Activated CD4-positive, alpha-beta T cell treated with anti-CD3 and anti-CD28 coated beads, Interleukin-2, amount 50 U/mL, for 48 hours (primary cell): ENCODE measurements at places on chromosomes 16 and 17.
A peak's percentile ranks its signal among the peaks of the same experiment; 100 is the strongest.

DNA sequence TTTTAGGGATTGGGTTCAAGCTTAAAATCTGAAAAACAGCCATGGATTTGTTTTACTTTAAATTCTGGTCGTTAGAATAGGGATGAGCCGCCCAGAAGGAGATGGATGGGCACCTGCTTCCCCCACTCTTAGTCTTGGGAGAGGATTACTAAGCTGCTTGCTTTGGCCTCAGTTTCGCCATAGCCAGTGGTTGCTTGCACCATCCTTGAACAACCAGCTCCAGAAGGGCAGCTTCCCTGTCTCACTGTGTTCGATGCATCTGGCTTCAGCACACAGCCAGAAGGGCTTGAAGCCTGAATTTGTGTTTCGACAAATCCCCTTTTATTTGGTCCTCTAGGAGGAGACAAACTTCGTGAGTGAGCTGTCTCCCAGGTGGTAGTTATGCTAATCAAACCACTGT lies 7.1 kb downstream of the CYB5D2 start:
- DNase-seq = no peak

DNA sequence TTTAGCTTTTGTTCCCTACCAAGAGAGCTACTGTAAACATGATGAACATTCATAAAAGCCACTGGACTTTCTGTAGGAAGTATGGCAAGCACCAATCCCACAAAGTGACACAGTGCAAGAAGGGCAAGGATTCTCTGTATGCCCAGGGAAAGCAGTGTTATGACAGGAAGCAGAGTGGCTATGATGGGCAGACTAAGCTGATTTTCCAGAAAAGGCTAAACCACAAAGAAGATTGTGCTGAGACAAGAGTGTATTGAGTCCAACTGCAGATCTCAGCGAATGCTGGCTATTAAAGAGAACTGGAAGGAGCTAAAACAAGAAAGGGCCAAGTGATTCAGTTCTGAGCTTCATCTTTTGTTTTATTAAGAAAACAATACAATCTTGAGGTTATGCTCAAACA lies 60.5 kb upstream of the EFCAB3 start:
- DNase-seq = no peak

GRCh38 chr17:56113486-56113885 lies 39.8 kb upstream of the ANKFN1 start:
- DNase-seq = no peak

- DNase-seq = no peak
These were observed 9.3 kb downstream of the BPTF start for GRCh38 chr17:67834634-67835033.

DNA sequence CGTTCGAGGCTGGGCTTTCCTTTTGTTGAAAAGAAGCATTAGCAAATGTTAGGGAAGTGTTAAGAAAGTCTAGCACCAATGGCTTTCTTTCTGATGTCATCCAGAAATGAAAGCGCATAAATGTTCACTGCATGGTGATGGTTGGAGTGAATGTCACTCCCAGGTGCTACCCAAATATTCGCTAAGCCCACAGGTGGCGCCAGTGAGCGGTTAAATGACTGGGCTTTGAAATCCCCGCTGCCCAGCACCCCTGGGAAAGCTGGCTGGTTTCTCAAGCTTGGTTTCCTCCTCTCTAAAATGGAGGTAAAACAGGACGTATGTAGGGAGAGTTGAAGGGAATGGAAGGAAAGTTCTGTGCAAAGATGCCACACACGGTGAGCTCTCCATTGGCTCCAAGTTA lies 104.4 kb downstream of the IRX5 start:
- DNase-seq = peak; percentile 38

DNA sequence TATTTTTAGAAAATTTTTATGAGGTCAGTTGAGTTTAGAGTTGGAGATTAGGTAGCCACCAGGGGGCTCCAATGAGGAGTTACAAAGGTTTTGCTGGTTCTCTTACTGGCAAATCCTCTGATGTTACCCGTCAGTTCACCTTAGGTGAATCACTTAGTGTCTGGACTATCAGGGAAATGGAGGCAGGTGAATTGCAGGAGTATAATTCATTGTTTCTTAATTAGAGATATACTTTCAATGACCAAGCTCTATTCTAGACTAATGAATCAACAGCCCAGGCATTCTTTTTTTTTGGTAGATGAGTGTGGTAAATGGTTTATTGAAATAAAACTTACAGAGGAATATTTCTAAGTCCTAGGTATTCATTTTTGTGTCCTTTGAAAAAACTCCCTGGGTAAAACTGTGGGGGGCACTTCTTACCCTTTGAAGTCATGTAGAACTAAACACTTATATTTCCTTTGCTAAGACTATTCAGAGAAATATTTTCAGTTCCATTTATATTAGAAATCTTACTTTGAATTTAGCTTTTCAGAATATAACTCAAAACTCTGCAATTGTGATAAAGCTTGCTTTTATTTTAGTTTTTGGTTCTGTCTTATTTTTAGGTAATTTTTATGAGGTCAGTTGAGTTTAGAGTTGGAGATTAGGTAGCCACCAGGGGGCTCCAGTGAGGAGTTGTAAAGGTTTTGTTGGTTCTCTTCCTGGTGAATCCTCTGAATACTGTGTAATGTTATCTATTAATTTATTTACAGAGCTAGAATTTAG lies 17.7 kb downstream of the PSMD11 start:
- peak; percentile 78 for DNase-seq

GRCh38 chr16:143047-143446 lies 4.6 kb upstream of the NPRL3 start:
- no peak for DNase-seq

DNA sequence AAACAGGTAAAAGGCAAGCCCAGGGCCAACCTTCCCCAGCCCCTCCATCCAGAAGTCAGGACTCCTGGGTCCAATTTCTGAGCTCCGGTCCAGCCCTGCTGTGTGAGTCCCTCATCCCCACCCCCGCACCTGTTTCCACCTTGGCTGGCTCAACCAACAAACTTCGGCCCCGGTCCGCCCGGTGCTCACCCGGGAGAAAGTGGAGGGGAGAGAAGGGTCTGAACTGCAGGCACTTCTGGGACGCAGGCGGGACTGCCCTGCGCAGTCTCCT lies 541 bp downstream of the RHBDF2 start:
- DNase-seq = peak; percentile 28

DNA sequence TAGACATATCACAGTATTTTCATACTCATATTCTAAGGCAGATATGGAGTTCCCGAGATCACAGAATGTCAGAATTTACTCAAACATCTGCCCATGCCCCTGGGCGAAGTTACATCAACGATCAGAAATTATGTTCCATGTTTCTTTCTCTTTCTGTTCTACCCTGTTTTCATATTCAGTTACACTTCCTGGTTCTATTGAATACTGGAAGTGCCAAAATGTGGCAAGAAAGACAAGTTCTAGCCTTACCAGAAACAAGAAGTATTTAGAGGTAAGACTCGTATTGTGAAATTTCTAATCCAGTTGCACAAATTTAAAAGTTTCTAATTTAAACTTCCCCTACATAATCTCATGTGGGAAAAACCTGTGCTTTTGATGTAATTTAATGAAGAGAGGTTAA lies 36.1 kb downstream of the KCNJ2 start:
- no peak for DNase-seq

- DNase-seq = no peak
These were observed 925.4 kb downstream of the CDH11 start for GRCh38 chr16:64196444-64196843.

DNA sequence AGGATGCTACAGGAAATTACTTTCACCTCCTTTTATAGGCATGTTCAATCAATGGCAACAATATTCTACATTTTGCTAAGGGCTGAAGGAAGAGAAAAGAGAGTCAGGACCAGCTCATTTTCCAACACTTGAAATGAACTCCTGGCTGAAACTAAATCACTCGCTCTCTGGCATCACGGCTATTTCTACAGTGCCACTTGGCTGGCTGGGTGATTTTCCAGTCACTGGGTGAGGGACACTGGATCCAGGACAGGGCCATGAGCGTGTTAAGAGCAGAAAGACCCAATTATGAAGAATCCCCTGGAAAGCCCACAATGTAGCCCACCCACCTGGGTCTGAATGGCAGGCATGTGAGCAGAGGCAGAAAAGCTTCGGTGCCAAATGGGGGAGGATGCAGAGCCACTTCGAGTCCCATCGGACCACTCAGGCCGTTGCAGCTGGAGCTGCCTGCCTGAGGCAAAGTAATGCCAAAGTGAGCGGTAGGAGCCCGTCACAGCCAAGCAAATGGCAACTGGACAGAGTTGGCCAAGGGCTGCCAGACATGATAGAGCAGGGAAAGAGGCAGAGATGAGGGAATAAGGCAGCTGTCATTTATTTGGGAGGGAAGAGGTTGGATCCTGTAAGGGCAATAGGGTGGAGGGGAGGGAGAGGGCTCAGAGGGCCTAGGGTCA lies 246.2 kb downstream of the STX8 start:
- no peak for DNase-seq

- DNase-seq = no peak
These were observed 22.5 kb downstream of the HEXIM2 start for GRCh38 chr17:45184144-45184543.

DNA sequence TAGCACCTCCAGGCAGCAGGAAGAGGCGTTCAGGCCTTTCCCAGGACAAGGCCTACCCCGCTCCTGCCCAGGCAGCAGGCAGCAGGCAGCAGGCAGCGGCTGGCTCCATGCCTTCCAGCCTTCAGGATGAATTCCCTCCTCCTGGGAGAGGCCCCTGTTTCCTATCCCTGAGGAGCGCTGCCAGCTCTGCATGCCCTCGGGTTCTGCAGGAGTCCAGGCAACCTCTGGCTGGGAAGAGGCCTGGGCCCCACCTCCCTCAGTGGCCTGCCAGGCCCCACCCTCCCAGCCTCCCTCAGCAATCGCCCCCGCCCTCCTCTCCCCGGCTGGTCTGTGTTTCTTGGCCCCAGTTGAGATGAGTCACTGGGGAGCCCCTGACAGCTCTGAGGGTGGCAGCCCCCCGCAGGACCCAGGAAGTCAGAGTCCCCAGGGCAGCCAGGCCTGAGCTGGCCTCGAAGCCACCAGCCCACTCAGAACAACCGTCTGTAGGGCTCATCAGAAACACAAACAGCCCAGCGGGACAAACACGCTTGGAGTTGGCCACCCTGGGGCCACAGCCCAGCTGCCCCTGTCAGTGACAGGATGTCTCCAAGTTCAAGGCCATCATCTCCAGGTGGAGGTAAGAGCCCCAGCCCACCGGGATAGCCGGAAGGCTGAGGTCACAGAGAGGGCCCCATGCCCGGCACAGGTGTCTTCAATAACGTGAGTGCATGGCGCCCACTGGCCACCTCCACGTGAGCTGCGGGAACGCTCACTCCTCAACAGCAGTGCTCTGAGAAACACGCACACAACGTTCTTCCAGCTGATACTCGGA lies 39.5 kb upstream of the CIBAR2 start:
- DNase-seq = no peak

DNA sequence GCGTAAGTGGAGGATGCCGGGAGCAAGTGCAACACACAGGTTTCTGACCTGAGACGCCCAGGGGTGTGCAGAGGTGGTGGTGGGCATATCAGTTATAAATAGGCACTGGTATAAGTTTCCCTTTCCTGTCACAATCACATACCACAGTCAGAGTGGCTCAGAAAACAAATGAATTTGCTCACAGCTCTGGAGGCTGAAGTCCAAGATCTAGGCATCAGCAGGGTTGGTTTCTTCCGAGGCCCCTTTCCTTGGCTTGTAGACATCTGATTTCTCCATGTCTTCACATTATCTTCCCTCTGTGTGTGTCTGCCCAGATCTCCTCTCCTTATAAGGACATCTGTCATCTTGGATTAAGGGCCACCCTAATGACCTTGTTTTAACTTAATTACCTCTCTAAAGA lies 250.5 kb upstream of the TNRC6C start:
- no peak for DNase-seq

DNA sequence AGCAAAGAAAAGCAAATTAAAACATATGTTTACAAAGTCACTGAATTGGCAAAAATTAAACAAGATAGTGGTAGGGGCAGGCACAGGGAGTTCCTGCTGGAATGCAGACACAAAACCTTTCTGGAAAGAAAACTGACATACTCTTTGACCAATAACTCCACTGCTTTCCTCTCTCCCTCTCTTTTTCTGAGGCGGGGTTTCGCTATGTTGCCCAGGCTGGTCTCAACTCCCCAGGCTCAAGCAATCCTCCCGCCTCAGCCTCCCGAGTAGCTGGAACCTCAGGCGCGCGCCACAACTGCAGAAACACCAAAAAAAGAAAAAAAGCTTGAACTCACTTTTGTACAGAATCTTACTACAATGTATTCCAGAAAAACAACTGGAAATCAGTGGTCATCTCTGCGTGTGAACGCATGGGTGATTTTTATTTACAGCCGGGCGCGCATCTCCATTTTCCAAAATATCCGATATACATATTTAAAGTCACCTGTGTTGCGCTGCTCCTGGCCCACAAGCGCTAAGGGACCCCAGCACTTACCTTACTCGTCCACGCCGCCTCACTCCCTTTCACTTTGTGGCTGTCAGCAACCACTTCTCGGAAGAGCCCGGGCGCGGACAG lies 480 bp downstream of the TXNL4B start:
- DNase-seq = peak; percentile 10

- no peak for DNase-seq
These were observed 88.8 kb downstream of the HS3ST3B1 start for GRCh38 chr17:14389681-14390080.

GRCh38 chr17:64091116-64091515 lies 38.8 kb downstream of the ERN1 start:
- peak; percentile 23 for DNase-seq

DNA sequence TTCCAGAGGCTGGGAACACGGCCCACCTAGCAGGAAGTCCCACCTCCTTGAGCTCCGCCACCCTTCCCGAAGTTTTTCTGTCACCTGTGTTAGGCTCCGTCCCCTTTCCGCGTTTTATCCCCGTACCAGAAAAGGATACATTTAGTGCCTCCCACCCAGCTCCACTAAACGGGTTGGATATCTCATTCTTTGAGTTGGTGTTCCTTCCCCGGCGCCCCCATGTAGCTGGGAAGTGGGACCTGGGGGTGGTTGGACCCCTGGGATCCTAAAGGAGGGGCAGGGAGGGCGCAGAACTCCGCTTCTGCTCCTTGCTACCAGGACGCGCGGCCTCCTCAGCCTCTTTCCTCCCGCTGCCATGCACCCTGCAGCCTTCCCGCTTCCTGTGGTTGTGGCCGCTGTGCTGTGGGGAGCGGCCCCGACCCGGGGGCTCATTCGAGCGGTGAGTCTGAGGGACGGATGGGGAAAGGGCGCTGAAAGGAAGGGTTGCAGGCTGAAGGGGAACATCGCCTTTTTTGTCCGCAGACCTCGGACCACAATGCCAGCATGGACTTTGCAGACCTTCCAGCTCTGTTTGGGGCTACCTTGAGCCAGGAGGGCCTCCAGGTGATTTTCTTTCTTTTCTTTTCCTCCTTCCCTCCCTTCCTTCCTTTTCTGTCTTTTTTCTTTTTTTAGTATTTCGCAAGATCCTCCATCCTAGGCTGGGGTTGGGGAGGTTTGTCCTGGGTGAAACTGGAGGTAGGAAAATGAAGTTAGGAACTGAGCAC lies 669 bp downstream of the RNF167 start:
- DNase-seq = peak; percentile 61
